CD4-positive, alpha-beta T cell treated with Interleukin-17A for 4 hours (primary cell): ENCODE measurements at places on chromosomes 1 and 21.

DNA sequence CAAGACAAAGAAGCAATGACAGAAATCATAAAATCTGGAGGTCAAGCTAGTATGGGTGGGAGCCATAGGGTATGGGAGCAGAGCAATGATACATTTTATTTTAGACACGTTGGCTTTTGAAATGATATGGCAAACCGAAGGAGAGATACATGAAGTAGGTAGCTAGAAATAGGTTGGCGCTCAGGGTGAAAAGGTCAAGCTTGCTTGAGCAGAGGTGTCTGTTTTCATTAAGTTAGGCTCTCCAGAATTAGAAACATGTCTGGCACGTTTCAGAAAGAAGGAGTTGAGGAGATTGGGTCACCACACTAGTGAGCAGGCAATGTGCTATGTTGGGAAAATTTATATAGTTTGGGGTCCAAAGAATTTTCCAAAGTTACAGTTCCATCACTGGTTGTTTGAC is 151.4 kb downstream of the AMY1C start:
- DNase-seq, result no peak

- no peak for DNase-seq
Observed at GRCh38 chr1:211687462-211688215, 12.2 kb upstream of the NEK2 start.

DNA sequence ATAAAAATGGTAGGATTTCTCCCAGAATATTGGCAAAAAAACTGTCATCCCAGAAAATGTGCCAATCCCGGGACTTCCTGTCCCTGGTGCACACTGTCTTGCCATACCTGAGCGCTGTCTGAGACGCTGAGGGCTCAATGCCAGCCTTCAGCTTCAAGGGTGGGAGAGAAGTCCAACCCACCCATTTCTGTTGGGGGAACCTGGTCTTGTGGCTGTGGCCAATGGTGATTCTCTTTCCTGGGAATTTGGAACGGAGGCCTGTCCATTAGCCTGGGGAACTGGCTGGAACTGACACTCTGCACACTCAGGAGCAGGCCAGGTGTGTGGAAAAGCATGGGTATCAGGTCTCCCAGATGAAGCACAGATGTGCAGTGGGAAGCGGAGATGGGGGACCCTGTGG is 6.7 kb downstream of the MTHFR start:
- no peak for DNase-seq

DNA sequence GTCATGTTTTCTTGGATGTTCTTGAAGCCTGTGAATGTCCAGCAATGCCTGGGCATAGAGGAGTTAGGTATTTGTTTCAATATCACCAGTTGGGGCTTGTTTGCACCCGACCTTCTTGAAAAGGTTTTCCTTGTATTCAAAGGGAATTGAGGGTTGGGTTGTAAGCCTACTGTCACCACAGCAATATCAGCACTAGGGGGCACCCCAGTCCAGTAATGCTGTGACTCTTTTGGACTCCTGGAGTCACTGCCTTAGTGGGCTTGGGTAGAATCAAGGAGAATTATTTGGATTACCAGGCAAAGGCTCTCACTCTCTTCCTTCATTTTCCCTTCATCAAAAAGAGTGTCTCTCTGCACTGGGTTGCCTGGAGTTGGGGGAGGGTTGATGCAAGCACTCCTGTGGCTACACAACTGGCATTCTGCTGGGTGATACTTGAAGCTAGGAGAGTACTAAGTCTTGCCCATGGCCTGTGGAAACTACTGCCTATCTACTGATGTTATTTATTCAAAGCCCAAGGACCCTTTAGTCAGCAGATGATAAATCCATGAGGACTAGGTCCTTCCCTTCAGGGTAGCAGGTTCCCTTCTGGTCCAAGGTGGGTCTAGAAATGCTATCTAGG is 34.5 kb downstream of the OR10R2 start:
- DNase-seq, result peak; percentile 42

DNA sequence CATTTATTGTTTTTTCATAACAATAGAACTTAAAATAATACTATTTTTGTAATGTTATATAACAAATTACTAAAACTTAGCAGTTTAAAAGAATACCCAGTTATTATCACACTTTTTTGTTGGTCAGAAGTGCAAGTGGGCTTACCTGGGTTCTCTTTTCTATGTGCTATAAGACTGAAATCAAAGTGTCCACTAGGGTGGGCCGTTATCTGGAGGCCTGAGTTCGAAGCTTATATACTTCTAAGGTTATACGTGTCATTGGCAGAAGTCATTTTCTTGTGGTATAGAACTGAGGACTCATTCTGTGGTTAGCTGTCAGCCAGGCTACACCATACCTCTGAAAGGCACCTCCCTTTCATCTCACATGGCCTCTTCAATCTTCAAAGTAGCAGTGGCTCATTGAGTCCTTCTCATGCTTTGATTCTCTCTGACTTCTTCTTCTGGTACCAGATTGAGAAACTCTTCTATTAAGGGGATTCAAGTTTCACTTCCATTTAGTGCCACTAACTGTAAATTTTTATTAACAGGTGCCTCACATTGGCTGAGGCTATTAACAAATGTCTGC is 414.3 kb downstream of the AMY1C start:
- no peak for DNase-seq

DNA sequence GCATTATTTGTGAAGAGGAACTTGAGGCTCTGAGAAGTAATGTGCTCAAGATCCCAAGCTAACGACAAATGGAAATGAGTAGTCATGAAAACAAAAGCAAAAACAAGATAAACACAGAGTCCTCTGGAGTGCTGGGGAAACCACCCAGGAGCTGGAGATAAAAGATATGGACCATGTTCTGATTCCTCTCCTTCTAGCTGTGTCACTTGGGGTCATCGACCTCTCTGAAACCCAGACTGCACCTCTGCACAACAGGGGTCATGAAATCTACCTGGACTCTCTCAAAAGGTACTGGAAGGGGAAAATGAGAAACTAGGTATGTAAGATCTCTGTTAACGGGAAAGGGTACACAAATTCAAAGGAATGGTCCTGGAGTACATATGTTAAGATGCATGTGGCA is 6.5 kb downstream of the PGLYRP4 start:
- no peak for DNase-seq

DNA sequence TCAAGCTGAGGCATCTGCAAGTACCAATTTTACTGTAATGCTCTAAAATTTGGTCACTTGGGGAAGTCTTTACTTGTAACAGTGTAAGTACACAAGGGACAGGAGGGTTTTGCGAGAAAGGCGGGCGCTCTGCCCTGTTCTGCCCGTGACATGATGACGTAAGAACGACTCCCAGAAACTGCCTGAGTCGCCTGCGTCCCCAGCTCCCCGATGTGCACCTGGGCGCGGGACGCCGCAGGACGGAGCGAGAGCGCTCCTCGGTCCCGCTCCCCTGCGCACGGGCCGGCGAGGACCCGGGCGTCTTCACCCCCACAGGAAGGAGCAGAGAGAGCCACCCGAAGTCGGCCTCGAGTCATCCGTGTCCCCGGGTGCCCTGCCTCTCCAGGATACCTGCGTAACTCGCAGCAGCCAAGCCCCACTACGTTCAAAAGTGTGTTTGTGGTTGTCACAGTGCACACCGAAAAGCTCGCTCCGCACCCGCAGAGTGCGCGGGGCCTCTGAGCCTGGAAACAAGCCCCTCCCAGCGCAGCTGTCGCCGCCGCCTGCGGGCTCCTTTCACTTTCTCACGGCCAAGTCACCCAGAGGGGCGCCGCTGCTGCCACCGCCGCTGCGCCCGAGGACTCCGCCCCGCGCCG is 3.3 kb upstream of the ZBTB18 start:
- DNase-seq, result peak; percentile 74

- no peak for DNase-seq
Observed at GRCh38 chr1:98066911-98067310, 146.1 kb upstream of the DPYD start.

DNA sequence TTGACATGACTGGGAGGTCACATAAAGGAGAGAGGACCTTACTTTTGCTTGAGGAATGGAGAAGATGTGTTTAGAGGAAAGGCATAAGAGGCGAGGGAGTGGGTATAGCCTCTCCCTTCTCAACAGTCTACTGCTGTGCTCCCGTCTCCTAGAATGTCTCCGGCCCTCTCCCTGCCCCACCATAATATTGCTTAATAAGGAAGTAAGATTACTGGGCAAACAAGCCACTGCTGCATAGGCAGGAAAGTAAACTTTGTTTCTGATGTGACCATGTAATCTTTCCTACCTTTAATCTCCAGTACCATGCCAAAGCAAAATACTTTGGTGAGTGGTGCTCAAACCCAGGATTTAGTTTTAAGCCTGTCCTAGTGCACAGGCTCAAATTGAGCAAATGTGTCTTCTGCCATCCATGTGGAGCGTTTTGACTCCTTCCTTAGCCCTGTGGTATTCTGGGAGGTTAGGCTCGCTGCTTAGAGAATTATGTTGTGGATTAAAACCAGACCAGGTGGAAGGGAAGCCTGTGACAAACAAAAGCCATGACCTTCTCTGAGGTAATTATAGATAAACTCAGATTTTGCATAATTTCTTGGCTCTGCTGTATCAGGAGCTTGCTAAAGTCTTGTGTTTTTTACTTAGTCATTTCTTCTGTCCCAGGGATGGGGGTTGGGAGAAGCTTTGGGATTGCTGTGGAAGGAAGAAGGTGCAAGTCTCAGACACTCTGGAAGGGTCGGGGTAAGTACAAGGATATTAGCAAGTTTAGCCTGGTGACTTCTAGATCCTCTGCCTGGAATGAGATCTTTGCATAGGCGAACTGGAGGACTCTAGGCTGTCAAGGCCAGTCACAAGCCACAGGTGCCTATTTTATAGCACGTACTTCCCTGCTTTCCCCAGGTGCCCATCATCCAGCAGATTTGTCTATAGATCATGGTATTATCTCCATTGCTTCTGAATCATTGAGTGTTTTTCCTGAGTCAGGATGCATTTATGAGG is 34.5 kb upstream of the DIPK1A start:
- DNase-seq, result no peak

DNA sequence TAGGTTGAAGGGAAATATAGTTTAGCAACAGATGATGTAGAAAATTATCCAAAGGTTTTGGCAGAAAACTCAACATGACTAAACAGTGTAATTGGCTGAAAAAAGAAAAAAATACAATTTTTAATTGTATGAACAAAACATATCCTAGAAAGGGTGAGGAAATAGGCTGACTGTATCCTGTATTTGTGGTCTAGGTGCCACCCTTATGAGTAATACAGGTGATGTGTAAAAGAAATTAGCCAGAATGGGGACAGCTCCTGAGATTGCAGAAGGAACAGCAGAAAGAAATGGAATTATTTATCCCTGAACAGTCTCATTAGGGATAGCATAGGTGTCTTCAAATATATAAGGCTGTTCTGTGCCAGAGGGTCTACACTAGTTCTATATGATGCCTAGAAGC is 24.6 kb downstream of the DNASE2B start:
- no peak for DNase-seq

- DNase-seq, result no peak
Observed at GRCh38 chr1:205770618-205771017, 4.7 kb downstream of the RAB29 start.

- DNase-seq, result no peak
Observed at GRCh38 chr1:219938706-219939105, 10.3 kb upstream of the SLC30A10 start.

DNA sequence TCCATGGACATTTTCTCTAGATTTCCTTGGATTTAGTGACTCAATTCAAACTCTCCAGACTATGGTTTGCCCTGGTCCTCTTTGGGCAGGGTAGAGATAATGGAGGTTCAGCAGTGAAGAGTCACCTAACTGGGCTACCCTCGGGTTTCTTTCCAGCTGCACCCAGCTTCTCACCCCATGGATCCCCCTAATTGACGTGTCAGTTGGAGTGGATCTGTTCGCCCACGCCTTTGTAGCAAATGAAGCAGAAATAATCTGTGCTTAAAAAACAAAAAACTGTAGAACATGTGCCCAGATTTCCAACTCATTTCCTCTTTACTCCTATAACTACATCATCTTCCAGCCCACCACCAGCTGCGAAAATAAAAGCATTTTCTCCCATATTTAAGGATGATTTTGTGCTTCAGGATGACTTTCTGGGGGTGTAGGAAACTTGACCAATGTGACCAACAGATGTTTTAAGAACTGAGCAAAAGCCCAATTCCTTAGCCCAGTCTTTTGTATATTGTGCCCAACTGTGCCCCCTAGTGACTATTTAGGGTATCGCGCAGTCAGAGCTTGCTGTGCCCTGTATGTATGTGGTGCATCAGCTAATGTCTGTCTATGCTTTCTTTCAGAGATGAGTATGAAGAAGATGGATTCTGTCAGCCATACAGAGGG is 66.5 kb upstream of the UBE2U start:
- DNase-seq, result peak; percentile 69

DNA sequence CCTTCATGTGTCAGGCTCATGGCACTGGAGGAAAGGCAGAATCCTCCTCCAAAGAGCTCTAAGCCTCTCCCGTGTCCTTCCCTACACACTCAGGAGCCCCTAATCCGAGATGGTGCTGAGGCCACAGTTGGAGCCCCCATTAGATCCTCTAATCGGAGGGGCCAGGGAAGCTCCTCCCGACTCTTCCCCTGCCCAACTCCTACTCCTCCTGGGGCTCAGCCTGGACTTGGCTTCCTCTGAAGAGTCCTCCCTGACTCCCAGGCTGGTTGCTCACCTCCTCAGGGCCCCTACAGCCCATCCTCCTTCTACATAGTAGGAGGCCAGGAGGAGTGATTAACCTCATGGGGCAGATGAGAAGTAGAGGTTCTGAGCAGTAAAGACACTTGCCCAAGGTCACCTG is 21.3 kb upstream of the CDCP2 start:
- DNase-seq, result no peak

- DNase-seq, result no peak
Observed at GRCh38 chr21:20641241-20641640, 357.0 kb upstream of the NCAM2 start.

DNA sequence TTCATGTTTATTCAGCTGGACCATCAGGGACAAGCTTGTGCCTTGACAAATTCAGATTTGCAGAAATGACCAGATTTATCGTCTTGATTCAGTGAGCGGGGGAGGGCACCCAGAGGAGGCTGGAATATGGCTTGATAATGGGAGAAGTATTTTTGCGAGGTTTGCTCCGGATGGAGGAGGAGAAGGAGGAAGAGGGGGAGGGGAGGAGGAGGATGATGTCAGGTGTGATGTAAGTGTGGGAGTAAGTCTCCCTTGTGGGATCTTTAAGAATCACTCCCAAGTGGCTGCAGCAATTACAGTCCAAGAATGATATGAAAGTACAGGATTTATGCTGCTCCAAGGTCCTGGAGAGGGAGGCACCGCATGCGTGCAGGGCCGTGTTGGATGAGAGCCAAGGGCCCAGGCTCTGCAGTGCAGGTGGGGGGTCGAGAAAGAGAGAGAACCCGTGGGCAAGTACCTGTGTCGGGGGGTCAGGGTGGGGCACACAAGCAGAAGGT is 5.6 kb upstream of the ZNF496 start:
- DNase-seq, result no peak

GRCh38 chr1:183850852-183851251 is 45.9 kb downstream of the RGL1 start:
- no peak for DNase-seq

DNA sequence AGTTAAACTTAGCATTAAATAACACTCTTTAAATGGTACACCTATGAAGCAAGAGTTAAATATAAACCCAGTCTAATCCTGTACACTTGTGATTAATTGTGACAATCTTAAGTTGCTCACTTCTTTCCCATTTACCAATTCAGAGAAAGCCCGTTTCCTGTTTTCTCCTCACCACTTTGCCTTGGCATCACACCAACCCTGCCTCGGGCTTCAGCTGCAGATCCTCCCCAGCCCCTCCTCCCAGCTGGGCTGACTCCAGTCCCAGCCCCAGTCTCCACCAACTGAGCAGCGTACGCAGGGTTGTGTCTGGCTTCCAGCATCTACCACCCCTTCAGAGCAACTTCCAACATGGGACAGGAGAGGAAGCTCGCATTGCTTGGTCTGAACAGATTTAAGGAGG is 4.1 kb downstream of the PYCR2 start:
- peak; percentile 63 for DNase-seq
